ENCODE measurements at places on chromosomes 4 and X.

DNA sequence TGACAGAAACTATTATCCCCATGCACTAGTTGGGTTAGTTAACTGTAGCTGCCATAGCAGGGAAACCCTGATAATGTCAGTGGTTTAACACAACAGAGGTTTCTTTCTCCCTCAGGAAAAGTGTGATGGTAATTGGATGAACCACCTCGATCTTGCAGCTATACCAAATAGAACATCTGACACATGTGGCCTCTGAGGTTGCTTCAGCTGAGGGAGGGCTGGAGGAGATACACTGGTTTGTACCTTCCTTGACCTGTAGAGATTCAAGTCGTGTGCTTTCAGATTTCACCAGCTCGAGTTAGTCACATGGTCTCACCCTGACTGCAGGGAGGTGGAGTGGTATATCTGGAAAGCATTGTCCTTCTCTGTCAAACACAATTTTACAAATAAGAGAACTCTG, 147.2 kb upstream of the SFRP2 start:
- H3K4me1 ChIP-seq = peaks cover 2% of the 10 kb centered on the region
- no peaks in the 10 kb centered on the region for H3K36me3 ChIP-seq
- no peak overlapping the region for H3K4me3 ChIP-seq
- no peak for DNase-seq
- H3K27me3 ChIP-seq = peaks cover 17% of the 10 kb centered on the region

DNA sequence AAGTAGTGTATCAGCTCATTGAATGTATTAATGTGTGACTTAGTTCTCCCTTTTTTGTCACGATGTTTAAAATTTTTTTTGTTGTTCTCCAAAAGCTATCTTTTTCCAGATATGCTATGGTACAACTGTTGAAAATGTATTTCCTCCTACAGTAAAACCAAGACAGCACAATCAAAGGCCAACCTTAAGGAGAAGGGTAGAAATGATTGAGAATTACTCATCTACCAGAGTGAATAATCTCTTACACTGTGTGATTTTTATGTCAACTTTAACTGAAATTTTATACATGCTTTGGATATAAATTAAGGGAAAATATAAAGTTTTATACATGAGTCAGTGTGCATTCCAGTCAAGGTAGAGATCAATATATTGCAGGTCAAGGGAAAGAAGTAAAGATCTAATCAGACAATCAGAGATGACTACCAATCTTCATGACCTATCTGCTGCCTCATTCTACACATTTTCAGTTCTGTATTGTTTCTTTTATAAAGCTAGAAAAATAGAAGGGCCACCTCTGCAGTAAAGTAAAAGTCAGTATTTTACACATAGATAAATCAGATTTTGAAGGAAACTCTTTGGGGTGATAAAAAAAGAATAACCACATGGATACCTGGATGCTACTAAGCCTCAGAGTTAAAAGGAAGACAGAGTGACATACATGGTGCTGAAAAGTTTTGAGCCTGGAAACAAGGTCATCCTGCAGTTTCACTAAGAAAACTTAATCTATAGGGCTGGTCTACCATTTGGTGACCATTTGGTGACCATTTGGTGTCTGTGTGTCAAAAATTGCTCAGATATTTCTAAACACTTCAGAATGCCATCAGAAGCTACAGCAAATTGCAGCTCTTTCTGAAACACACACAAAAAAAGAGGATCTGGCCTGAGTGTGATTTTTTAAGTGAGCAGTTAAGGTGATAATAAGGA, 1.6 kb downstream of the FAM13A start:
- no peaks in the 10 kb centered on the region for H3K36me3 ChIP-seq
- no peak overlapping the region for H3K27ac ChIP-seq
- peak overlapping the region; percentile 4 for H3K4me3 ChIP-seq
- H3K4me1 ChIP-seq = peaks cover 7% of the 10 kb centered on the region
- DNase-seq = no peak

DNA sequence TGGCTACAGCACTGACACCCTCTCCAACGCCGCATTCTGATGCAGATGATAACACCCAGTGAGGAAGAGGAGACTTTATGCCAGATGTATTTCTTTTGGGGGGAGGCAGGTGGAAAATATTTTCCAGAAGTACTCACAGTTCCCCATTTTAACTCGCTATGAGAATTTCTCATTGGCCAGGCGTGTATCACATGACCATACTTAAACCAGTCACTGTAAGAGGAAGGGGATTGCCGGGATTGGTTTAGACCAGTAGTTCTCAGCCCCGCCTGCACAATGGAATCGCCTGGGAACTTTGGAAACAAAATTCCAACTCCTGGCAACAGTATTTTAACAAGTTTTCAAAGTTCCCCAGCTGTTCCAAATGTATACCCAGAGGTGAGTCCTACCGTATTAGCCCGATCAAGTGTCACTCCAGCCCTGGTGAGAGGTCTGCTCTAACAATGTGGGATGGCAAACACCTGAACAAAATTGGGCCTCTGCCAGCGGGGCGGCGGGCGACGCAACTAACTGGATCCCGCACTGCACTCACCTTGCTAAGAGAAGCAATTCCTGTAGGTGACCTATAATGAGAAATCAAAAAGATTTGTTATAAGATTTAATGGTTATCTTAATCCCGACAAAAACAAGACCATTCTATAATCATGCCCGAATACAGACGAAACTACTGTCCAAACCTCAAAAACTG, 2.9 kb upstream of the MSL3 start:
- no peak overlapping the region for H3K27ac ChIP-seq

DNA sequence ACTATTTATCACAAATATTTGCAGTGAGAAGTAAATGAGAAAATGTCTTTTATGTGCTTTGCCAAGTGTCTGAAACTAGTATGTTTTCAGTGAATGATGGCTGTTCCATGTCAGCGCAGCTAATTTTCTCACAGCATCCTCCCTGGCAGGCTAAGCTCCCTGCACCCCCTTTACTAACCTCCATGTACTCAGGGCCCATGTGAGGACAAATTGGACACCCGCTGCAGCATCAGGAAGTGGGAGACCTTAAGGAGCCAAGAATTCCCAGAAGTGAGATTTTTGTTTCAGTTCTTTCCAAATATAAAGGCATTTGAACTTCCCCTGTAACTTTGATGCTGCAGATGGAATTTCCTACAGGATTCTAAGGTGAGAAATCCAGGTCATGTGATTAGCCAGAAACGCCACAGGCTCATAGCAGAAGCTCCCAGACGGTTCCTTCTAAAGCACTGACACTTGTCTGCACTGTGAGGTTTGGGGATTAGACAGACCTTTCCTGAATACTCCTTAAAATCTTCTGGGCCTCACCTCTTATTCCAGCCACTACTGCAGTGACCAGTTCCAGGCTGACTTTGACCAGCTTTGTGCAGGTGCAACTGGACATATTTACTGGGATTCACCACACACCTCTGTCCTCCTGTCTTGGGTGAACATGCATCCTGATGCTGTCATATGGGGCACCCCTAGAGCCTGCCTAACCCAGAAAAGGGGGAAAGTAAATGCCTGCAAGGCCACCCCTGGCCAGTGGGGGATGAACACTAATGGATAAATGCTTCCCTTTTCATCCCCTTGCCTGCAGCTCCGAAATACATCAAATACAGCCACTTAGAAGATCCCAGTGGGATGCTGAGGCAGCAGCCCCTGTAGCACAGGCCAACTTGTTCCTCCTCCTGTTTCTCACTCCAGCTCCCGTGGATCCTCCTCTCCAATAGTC, 45.9 kb downstream of the LGI2 start:
- DNase-seq = no peak
- peaks cover 10% of the 10 kb centered on the region for H3K27me3 ChIP-seq
- H3K36me3 ChIP-seq = no peaks in the 10 kb centered on the region
- H3K27ac ChIP-seq = no peak overlapping the region

DNA sequence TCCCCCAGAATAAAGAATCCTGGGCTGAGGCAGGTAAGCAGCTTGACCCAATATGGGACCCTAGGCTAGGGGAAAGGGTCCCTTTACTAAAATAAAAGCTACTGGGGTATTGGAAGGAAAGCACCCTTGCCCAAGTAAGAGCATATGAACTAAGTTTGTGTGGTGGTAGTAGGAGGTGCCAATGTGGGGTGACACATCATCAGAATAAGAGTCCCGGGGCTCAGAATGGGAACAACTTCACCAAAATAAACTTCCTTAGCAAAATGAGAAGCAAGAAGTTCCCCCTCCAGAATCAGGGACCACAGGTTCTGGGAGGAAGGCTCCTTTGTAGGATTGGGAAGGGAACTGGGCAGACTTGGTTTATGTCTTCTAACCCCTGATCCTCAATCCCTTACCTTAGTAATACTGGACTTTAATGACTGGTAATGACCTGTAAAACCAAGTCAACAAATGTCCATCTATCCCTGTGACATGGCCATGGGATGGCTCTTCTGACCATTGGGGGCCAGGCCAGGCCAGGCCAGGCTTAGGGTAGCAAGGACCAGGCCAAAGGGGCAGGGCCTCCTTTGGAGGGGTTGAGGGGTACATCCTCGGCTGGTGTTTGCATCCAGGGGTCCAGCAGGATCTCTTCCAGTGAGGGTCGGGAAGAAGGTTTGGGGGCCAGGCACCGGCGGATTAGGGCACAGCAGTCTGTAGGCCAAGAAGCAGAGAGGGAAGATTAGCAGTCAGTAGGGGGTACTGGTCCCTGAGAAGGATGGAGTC, 2.3 kb upstream of the SLC35A2 start:
- H3K4me3 ChIP-seq = peak overlapping the region; percentile 100
- DNase-seq = no peak
- peak overlapping the region; percentile 87 for H3K27ac ChIP-seq
- peaks cover 32% of the 10 kb centered on the region for H3K36me3 ChIP-seq
- peaks cover 7% of the 10 kb centered on the region for H3K27me3 ChIP-seq

DNA sequence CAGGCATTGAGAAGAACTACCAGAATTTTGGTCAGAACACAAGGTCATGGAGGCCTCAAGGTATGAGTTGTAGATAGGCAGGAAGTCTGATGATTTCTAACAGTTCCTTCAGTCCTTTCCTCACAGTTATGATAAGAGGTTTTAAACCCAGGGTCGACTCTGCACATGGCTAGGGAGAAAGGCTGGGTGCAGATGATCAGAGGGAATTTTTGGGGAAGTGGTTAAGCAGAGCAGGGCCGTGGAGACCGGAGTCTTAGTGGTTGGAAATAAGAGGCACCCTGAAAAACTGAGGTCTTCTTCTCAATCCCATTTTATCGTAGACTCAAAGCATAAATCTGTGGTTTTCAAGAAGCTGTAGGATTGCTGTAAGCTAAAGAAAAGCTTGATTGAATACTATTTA, 118.5 kb upstream of the ANK2 start:
- DNase-seq = no peak
- H3K4me3 ChIP-seq = no peak overlapping the region
- H3K36me3 ChIP-seq = no peaks in the 10 kb centered on the region
- H3K4me1 ChIP-seq = no peaks in the 10 kb centered on the region
- peaks cover 13% of the 10 kb centered on the region for H3K27me3 ChIP-seq

- no peak for DNase-seq
- no peaks in the 10 kb centered on the region for H3K27me3 ChIP-seq
- H3K36me3 ChIP-seq = no peaks in the 10 kb centered on the region
- H3K4me3 ChIP-seq = no peak overlapping the region
- H3K27ac ChIP-seq = no peak overlapping the region
These were observed 36.5 kb downstream of the TBC1D9 start for GRCh38 chr4:140719686-140720085.

DNA sequence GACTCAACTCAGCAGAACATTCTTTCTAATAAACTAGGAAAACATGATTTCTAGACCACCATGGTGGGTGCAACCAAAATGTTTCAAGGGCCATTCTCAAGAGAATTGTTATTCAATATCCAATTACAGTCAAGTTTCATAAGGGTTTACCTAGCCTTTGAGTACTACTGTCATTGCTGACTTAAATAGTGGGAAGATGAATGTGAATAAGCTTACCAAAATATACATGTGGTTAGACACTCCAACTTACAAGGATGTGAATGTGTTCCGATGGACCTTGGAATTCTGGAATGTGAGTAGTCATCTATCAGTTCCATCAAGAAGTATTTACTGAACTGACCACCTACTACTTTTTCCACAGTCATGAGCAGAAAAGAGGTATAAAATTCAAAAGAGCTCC, 16.9 kb downstream of the SH3RF1 start:
- no peak for DNase-seq
- H3K27me3 ChIP-seq = peaks cover 9% of the 10 kb centered on the region
- no peak overlapping the region for H3K27ac ChIP-seq
- H3K4me3 ChIP-seq = no peak overlapping the region
- no peaks in the 10 kb centered on the region for H3K4me1 ChIP-seq

DNA sequence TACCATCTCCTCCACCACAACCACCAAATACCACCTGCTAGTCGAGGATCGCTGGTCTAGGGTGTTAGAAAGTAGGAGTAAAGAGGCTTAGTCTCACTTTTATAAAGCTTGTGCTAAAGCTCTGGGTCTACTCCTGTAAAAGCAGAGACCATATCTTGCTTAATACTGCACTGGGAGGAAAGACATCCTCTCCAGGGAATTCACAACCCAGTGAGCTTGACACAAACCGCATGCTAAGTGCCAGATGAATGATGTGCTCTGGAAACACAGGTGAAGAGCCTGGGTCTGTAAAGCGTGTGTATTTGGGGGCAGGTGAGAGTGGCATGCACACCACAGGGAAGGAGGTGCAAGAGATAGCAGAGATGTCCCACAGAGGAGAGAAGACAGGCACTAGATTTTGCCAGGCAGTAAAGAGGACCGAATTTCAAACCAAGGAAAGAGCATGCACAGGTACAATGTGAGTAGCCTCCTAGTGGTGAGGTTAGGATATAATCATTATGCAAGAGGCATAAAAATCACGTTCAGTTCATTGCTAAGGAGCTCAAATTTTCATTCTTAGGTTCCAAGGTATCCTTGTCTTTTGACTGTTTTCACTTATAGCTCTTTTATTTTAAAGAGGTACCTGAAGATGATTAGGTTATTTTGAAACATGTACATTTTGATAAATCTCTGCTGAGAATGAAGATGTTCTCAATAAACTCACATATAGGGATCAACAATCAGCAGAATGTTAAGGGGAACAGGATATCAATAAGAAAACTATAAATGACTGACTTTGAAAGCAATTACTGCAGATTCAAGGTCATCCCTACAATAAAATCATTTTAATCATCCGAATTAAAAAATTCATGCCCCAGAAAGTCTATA, 20.7 kb downstream of the TAPT1 start:
- no peaks in the 10 kb centered on the region for H3K27me3 ChIP-seq
- peaks cover 47% of the 10 kb centered on the region for H3K4me1 ChIP-seq
- H3K4me3 ChIP-seq = peak overlapping the region; percentile 43
- no peaks in the 10 kb centered on the region for H3K36me3 ChIP-seq
- H3K27ac ChIP-seq = peak overlapping the region; percentile 27

- no peaks in the 10 kb centered on the region for H3K4me1 ChIP-seq
- DNase-seq = no peak
- H3K27ac ChIP-seq = no peak overlapping the region
- no peaks in the 10 kb centered on the region for H3K36me3 ChIP-seq
- no peak overlapping the region for H3K4me3 ChIP-seq
These were observed 12.9 kb upstream of the SYP start for GRCh38 chrX:49212861-49213260.

DNA sequence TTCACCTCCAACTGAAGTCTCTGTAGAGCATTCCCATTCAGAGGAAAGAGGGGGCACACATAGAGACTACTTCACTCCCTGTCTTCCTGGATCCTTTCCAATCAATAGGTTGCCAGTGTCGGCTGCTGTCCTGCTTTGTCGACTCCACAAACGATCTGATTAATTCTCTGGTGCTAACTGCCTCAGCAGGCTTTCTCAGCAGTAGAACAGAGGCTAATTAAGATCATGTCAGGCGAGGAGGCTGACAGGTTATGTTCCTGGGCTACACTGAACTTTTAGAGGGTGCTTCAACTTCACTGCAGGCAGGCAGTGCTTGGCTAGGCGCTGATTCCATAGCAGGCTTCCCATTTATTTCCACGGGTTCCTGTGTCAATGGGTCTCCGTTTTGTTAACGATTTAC, 79.2 kb downstream of the GRIA3 start:
- H3K4me3 ChIP-seq = no peak overlapping the region
- DNase-seq = no peak
- no peaks in the 10 kb centered on the region for H3K4me1 ChIP-seq
- H3K36me3 ChIP-seq = no peaks in the 10 kb centered on the region
- peaks cover 13% of the 10 kb centered on the region for H3K27me3 ChIP-seq
